Bronchial epithelial cell (primary cell): ENCODE measurements at places on chromosomes 16 and 17.

- peak; percentile 8 for DNase-seq
Measured at GRCh38 chr16:58024486-58025350, 836 bp upstream of the MMP15 start.

DNA sequence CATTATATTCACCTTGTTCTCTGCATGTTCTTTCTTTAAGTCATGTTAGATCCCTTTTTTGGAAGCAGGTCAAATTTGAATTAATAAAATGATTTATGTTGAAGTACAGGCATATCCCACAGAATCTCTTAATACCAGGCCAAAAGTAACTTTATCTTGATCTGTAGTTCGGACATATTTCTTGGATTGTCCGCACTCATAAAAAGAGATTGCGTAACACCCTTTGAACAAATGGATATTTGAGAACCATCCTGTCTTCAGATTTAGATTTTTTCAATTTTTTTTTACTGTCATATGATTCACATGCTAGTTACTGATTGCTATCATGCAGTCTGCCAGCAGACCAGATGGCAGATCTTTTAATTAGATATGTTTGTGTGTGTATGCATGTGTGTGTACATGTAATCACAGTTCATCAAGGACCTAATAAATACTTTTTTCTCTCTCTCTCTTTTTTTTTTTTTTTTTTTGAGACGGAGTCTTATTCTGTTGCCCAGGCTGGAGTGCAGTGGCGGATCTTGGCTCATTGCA lies 352.6 kb downstream of the WWOX start:
- DNase-seq: no peak

GRCh38 chr17:51064061-51064735 lies 56.5 kb downstream of the SPAG9 start:
- peak; percentile 87 for DNase-seq

DNA sequence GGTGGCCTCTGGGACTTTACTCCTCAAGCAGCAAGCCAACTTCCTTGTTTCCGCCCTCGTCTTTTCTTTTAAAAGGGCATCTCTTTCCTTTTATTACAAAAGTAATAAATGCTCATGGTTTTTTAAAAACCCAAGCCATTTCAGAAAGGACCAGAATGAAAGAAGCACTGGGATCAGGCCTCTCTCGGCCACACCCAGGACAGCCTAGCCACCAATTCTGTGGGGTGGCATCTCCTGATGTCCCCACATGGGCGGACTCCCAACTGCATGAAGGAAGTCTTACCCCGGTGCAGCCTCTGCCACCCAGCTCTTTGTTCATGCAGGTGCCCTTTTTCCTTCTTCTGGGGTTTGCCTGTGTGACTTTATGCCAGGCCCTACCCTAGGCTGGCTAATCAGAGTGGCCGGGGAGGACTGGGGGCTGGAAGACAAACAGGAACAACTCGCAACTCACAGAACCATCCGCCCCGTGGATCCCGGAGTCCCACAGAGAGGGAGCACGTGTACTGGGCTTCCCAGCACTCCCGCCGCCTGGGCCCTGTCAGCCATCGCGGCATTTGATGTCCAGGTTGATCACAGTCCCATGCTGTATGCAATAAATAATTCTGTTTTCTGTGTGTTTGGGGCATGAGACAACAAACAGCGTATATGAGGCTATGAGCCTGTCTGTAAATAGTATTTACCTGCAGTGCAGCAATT lies 2.6 kb upstream of the RASD1 start:
- DNase-seq: no peak

DNA sequence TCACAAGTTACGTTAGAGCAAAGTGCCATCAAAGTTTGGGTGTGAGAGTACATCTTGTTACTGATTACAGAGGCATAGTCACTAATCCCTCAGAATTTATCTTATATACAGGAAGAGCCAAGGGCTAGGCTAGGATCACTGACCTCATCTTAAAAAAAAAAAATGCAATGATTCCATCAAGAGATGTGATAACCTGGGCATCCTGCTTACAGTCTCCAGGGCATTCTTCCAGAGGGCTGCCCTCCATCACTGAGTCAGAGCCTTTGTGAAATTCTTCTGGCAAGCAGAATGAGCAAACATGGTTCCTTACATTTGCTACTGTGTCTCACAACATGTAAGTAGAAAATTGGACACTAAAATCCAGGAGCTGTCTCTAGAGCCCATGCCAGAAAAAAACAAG lies 410.6 kb downstream of the ZFHX3 start:
- peak; percentile 91 for DNase-seq

- DNase-seq: no peak
Measured at GRCh38 chr16:4313563-4314531, 2.0 kb upstream of the GLIS2 start.

GRCh38 chr17:3957735-3958599 lies 6.3 kb downstream of the ATP2A3 start:
- no peak for DNase-seq

DNA sequence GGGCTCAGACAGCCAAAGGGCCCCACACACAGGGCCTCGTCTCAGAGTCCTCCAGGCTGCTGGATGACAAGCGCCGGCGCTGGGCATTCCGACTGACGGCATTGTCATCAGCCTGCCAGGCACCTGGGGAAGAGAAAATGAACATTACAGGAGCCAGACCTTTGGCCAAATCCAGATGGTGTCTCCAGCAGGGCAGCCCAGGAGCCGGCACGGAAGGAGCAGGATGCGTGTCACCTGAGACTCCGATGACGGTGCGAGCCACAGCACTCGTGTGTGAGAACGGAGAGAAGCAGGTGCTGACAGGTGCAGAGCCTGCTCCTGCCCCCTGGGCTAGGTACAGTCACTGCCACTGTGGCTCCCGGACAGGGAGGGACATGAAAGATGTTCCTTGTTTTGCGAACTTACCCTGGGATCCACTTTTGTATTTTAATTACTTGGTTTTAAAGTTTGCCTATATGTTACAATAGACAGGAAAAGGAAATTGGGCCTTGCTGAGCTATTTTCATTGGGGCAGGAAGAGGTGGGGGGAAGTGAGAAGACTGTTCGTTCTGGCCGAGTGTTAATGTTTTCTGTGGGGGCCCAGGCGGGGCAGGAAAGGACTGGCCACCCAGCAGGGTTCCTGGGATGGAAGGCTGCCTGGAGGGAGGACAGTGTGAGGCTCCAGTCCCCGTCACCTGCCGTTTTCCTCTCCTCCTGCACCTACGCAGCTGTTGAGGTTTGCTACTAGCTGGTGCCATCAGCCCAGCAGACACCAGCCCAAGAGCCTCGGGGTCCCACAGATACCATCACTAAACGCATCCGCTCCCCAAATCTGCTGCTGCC lies 4.4 kb upstream of the FOXJ1 start:
- no peak for DNase-seq

GRCh38 chr17:56756536-56756935 lies 77.2 kb downstream of the C17orf67 start:
- peak; percentile 80 for DNase-seq

GRCh38 chr16:17304491-17305119 lies 166.2 kb downstream of the XYLT1 start:
- DNase-seq: peak; percentile 52

- DNase-seq: peak; percentile 58
Measured at GRCh38 chr17:78708510-78708973, 73.5 kb downstream of the CYTH1 start.

DNA sequence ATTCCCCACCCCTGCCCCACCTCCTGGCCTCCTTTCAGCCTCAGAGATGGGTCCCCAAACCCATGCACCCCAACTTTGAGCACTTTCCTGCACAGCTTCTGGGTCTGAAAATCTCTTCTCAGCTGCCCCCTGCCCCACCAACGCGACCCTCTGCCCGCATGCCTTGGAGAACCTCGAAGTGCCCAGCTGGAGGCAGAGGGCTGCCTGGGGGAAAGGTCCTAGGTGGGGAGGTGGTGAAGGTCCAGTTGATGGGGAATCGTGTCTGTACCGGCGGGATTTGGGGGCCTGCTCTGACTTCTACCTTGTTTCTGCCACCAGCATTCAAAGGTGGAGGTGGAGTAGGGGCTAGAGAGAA lies 1.3 kb downstream of the NKD1 start:
- DNase-seq: no peak
